ENCODE measurements at places on chromosomes 1 and 21.
A peak's percentile ranks its signal among the peaks of the same experiment; 100 is the strongest.

- DNase-seq = no peak
Measured at GRCh38 chr1:245129319-245130240, 25.2 kb upstream of the KIF26B start.

DNA sequence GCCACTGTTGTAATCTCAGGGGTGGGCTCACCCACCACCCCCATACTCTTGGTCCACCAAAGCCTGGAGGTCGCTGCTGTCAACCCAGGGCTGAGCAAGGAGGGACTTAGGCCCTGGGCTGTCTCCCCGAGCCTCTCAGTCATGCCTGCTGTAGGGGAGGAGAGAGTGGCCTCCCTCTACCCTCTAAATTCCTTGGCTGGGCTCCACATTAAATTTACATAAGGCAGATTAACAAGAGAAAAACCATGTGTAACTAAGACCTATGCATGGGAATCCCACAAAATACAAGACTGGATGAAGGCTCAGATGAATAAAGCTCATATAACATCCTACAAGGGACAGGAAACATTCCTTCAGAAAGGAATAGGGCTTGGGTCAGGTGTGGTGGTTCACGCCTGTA lies 1.8 kb upstream of the PIK3CD start:
- DNase-seq = no peak

GRCh38 chr1:231312432-231312788 lies 25.2 kb downstream of the EXOC8 start:
- no peak for DNase-seq

DNA sequence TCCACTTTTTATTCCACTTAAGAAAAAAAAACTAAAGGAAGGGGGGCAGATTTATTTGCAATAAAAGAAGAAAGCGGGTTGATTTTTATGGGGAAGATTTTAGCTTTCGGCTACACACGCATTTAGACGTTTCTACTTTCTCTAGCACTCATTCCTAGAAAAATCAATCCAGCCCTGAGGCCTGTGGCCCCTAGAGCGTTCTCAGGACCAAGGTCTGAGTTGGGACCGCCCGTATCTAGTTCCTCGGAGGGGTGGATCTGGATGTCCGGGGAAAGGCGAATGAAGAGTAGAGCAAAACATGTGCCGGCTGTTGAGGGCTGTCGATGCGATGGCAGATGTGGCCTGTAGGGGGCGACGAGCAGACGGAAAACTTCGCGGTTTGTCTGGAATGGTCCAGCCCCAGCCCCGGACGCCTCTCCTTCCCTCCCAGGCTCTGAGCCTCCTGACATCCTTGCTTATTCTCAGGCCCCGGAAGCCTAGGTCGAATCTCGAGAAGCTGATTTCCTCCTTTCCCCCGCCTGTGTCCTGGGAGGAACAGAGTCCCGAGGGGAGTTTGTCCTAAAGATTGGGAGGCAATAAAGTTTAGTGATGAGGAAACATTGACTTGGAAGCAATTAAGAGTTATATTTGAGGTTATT lies 5.2 kb downstream of the FOXD3 start:
- no peak for DNase-seq

DNA sequence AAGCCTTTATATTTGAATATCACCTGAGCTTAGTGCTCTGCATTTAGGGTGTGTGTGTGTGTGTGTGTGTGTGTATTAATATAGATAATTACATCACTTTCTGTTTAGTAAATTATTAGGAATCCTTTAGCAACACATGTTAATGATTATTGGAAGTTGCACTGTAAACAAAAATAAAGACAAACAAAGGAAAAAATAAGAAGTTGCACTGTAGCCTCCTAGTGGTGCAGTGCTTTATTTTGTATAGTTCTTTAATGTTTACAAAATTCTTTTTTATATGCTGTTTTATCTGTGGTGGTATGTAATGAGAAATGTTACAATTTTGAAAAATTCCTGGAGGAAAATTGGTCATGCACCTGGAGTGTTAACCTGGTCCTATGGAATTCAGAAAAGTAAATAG lies 69.2 kb downstream of the UBE4B start:
- DNase-seq = no peak

GRCh38 chr1:47738560-47739182 lies 258.5 kb downstream of the TRABD2B start:
- DNase-seq = no peak

DNA sequence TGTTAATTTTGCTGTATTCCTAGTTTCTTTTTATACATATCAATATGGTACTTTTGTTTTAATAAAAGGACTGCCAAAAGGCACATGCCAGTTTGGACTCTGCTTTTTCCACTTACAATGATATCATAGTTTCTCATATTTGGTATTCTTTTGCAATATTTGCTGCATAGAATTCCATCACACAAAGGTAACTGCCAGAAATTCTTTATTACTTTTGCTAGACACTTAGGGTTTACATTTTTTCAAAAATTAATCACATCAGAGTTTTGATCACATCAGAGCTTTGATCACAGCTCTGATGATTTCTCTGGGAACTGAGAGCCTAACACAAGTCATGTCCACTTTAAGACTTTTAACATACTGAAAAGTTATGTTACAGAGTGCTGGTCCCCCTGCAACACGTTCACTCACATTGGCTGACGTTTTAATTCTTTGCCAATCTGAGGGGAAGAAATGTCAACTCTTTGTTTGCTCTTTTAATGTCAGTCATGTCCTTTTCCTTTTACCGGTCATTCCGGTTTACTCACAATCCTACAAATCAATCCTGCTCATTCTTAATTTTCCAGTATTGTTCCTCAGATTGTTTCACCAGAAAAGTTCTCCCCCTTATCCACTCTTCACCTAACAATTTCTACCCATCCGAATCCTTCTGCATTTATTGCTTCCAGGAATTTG lies 1.1 kb upstream of the CD46 start:
- DNase-seq = no peak

DNA sequence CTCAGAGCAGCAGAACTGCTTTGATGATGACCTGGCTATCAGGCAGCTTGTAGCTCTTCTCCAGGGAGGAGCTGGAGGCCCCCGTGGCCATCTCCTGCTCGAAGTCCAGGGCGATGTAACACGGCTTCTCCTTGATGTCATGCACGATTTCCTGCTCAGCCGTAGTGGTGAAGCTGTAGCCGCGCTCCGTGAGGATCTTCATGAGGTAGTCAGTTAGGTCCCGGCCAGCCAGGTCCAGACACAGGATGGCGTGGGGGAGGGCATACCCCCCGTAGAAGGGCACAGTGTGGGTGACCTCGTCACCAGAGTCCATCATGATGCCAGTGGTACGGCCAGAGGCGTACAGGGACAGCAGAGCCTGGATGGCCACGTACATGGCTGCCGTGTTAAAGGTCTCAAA lies 18.3 kb upstream of the TP53BP2 start:
- DNase-seq = no peak

GRCh38 chr1:8660411-8660828 lies 157.0 kb downstream of the RERE start:
- DNase-seq = peak; percentile 71

DNA sequence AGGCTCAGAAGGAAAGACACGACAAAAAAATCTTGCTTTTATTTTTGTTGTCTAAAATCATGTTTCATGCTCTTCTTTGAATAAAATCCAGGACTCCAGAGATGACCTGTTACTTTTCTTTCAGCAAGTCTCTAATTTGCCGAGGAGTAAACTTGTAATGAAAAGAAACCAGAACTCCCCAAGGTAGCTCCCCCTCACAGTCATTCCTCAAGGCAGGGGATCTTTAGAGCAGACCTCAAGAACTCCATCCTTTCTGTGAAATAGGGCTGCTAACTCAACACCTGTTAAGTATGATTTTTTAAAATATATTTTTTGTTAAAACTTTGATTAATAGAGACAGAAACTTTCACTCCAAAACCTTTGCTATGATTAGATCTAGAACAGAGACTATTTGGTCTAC lies 82.7 kb upstream of the ABCD3 start:
- no peak for DNase-seq

- no peak for DNase-seq
Measured at GRCh38 chr1:236836157-236836556, 41.1 kb downstream of the MTR start.

- no peak for DNase-seq
Measured at GRCh38 chr1:40438391-40439015, 11.8 kb upstream of the ZFP69B start.

- no peak for DNase-seq
Measured at GRCh38 chr1:29394521-29395225, 158.4 kb downstream of the PTPRU start.

DNA sequence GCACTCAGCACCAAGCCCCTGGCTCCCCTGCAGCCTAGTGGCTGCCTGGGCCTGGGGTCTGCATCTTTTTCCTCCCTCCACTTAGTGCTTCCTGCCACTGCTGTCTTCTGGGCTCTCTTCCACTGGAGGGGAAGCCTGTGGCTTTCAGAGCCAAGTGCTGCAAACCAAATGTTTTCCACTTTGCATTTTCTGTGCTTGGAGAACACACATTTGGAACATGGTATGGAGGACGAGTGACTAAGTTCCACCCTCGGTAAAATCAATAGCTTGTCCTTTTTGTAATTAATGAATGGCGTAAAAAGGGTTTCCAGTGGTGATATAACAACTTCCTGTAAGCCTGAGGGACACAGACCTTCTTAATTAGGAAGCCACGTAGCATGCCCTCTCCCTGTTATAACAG lies 10.1 kb upstream of the GPR153 start:
- peak; percentile 5 for DNase-seq

DNA sequence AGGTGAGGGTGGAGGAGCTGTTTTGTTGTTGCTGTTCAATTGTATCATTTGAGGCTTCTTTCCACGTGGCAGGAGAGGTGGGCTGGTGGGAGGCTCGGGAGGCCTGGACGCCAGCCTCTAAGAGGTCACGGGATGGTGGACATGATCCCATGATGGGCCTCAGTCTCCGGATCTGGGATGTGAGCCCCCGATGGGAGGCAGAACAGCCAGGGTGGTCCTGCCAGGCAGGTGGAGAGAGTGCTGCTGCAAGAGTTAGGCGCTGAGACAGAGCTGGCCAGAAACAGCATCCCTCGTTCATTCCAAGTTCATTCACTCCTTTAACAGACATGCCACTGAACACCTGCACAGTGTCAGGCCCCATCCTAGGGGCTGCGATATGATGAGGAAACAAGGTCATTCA lies 41.1 kb upstream of the POU3F1 start:
- DNase-seq = no peak

GRCh38 chr1:77280962-77281361 lies 857 bp upstream of the AK5 start:
- DNase-seq = peak; percentile 21

Data from hippocampal formation (tissue), 2 donors.